Stimulated activated CD4-positive, alpha-beta T cell treated with anti-CD3 and anti-CD28 coated beads, Interleukin-1b, Interleukin-23, amount 100 ng/mL, for 24 hours (primary cell): ENCODE measurements at places on chromosomes 6 and 20.

DNA sequence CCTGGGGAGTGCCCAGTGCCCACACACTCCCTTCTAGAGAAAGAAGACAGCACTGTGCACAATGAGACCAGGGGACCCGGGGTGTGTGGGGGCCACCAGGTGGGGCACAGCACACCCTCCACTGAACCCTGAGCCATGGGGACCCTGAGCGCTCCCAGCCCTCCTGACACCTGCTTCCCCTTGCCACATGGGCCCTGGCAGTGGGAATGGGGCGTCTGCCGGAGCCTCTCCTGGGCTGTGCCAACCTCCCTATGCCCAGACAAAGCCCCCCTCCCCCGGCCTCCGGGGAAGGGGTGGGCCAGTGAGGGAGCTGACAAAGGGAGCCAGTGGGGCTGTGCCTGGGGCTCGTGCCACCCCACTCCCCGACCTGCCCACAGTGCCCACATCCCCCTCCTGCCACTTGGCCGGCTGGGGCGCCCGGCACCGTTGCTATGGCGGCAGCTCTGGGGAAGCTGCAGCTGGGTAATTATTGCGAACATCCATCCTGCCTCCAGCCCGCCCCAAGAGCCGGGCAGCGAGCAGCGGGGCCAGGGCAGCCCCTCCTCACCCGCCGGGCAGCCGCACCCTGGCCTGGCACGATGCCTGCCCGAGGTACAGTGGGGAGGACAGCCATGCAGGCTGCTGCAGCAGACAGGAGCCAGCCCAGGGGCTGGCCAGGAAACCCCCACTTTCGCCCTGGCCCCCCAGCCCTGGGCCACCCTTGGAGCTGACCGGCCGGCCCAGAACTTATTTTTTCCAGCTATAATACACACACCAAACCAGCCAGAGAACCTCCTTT is 41.9 kb upstream of the NOL4L start:
- no peak for DNase-seq

DNA sequence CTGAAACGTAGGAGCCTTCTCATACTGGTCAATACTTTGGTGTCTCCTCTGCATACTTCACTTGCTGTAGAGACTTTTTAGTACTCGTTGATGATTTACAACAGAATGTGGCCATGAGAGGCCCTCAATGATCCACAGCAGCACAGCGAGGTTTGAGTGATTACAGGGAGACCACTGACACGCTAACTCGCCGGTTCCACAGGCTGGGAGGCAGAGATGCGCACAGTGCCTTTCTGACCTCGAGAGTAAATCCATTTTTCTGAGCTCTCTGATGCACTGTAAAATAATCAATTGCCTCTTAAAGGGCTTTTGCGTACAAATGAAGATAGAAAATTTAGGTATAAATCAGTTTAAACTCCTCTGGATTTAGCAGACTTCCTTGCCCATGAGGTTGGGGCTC is 56.2 kb upstream of the TBC1D7 start:
- DNase-seq = no peak

DNA sequence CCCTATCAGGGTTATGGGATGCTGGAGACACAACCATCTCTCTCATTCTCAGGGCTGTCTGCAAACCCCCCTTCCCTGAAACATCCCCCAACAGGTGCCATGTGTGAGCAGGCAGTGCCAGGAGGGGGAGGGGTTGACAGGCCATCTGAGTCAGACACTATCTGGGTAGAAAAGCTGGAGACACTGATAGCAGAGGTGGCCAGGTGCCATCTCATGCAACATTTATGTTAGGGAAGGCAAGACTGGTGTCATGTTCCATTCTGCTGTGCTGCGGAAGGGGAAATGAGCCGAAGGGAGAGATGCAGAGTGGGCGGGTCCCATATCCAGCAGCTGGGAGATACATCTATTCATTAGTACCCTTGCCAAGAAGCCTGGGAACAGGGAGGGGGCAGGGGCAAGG is 3.5 kb downstream of the LHFPL5 start:
- DNase-seq = no peak

GRCh38 chr20:46546936-46547335 is 3.5 kb downstream of the OCSTAMP start:
- DNase-seq = no peak

DNA sequence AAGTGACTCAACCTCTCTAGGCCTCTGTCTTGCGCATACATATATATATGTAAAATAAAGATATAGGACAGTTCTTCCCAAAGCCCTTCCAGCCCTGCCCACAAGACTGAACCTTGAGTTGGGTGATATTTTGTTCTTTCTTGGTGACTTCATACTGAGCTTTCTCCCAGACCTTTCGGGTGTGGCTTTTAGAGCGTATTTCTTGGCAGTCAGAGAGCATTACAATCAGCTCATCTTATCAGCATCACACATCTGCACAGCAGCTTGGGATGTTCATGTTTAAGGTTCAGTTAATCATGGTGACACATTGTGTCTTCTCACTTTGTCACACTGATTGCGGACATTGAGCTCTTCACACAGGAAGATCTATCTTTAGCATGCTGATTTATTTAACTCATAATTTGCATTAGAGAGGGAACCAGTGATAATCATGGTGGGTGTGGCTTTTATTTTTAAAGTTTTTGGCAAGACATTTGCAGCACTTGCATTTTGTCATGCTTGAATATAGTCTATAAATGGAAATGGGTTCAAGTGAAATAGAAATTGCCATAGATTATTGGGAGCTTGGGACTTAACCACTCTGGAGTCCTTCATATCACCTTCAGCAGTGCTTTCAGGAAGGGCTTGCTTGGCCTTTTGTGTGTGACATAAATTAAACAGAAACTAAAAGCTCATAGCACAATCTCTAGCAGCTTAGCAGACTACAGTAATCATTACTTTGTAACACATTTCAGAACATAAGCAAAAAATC is 8.3 kb downstream of the KIF3B start:
- DNase-seq = peak; percentile 23

DNA sequence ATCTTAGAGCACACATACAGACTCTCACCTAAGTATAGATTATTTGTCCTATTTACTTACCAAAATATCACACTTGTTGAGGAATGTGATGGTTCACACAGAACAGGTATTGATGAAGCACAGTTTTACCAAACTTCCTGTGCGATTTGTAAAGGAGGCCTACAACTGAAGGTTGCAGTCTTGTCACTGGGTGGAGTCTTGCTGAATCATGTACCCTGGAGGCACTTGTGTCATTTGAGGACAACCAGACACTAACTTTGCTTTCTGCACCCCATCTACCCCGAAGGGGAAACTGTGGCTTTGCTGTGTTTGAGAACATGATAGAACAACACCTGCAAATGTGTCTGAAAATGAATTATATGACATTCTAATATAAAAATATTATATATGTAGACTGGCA is 32.4 kb upstream of the HINT3 start:
- no peak for DNase-seq

DNA sequence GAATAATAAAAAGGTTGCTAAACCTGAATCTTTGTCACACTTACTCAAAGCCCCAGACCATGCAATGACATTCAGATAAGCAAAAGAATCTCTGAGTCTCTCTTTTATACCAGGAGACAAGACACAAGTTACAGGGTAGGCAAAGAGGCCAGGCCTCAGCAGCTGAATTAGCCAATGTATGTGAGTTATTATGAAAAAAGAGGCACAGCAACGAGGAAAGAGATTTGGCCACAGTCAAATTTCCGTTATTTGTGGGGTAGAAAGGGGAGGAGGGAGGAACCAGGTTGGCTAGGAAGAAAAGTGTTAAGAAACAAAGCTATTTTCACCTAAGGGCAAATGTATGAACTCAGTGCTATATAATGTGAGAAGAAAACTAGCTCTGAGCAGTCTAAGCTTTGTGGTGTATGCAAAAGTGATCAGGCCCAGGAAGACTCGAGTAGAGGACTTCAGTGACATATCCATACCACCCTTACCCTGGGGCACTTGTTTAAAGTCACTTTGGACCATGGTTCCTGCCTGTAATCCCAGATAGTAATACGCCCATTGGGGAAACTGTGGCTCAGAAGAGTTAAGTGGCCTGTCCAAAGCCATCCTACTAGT is 19.1 kb downstream of the IPCEF1 start:
- no peak for DNase-seq
